ENCODE measurements at places on chromosomes 3 and 15.

DNA sequence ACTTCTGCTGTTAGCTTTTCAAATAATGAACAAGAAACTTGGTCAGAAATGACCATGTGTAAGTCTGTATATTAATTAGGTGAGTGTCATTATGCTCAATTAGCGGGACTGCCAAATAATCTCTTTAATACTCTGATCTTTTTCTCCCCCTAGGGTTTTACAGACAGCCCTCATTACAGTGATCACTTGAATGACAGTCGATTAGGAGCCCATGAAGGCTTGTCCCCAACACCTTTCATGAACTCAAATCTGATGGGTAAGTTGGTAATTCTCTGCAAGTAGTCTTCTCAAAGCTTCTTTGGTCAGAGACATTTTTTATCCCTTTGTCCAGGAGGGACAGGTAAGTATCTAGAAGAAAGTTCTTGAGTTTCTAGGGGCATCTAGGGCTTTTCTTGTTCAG lies 173.2 kb downstream of the TCF12 start:
- DNase-seq, result no peak

DNA sequence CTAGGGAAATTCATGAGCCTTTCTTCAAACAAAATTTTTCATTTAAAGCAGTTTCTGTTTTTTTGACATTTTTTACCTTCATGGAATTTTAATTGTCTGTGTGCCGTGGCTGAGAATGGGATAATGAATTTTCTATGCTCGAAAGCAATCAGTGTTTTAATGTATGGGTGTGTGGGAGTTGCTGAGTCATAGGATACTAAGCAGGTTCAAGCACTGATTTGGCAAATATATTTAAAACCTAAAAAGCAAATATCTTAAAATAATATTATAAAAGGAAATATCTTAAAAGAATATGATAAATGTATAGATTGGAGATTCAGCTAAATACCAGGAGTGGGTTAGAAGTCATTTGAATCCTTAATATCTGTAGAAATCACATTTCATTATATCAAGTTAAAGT lies 173.6 kb upstream of the LRRFIP2 start:
- no peak for DNase-seq

GRCh38 chr3:28781053-28781452 lies 432.4 kb upstream of the AZI2 start:
- DNase-seq, result no peak

- no peak for DNase-seq
Observed at GRCh38 chr3:88090681-88091080, 31.6 kb downstream of the ZNF654 start.
